ENCODE measurements at places on chromosomes 16 and 17.

- peak; percentile 35 for DNase-seq
These were observed 681 bp downstream of the TMEM102 start for GRCh38 chr17:7435676-7436555.

GRCh38 chr16:67606632-67607031, 38.3 kb upstream of the CARMIL2 start:
- no peak for DNase-seq

DNA sequence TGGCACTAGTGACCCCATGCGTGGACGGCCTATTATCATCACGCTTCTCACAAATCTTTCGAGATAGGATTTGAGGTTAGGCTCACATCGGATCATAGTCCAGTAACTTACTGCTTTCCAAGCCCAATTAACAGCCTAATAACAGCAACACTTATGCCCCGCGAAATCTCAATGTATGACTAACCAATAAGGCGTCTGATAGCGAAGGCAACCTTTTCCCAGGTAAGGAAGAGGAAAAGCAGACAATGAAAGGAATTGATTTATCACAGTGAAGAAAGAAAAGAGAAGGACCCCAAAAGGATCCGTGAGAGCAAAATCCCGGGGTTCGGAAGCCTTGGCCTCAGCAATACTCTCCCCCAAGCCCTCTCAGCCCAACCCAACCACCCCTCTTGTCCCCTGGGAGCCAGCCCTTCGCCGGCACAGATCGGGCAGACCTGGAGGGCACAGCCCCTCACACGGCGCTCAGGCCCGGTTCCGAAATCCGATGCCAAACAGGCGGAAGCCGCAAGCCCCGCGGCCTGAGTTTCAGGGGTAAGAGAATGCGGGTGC, 534 bp downstream of the GPATCH8 start:
- peak; percentile 48 for DNase-seq

- DNase-seq, result peak; percentile 93
These were observed at the start of gene SLC16A11 for GRCh38 chr17:7043497-7044198. SLC16A11 (minus strand) TSS chr17:7044092; CDS start chr17:7043513, 579 bp downstream.
